ENCODE measurements at places on chromosomes 5 and 9.

- DNase-seq = no peak
Measured at GRCh38 chr9:87386490-87387025, 111.1 kb upstream of the DAPK1 start.

DNA sequence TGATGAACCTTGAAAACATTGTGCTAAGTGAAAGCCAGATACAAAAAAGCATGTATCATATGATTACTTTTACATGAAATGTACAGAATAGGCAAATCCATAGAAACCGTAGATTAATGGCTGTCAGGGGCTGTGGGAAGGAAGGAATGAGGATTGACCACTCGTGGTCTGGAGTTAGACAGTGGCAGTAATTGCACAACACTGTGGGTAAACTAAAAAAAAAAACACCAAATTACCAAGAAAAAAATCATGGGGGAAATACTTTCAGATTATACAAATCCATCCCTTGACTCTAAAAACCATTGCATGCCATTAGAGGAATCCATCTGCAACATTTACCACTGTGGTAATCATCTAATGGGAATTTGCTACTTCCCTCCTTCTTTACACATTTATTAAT lies 140.0 kb downstream of the SIL1 start:
- no peak for DNase-seq

DNA sequence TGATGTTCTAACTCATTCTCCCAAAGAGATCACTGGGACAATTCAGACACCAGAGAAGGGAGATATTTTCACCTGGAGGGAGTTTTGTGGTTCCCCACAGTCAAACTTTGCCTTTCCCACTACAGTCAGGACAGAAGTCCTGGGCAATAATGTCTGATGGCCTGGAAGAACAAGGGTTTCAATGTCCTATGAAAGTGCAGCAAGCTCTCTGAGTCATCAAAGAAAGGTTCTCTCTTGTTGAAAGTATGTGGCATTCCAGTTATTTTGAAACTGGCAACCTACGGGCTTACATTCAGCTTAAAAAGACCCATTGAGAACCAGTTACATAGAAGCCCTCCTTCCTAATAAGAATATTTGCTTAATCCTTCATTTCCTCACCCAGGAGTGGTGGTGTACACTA lies 103.9 kb downstream of the INSYN2B start:
- DNase-seq = no peak

- DNase-seq = no peak
Measured at GRCh38 chr9:127557466-127557869, 54.6 kb upstream of the STXBP1 start.

- no peak for DNase-seq
Measured at GRCh38 chr5:143398451-143399237, 4.8 kb downstream of the NR3C1 start.

- no peak for DNase-seq
Measured at GRCh38 chr5:68720884-68721610, 372.8 kb upstream of the SLC30A5 start.

DNA sequence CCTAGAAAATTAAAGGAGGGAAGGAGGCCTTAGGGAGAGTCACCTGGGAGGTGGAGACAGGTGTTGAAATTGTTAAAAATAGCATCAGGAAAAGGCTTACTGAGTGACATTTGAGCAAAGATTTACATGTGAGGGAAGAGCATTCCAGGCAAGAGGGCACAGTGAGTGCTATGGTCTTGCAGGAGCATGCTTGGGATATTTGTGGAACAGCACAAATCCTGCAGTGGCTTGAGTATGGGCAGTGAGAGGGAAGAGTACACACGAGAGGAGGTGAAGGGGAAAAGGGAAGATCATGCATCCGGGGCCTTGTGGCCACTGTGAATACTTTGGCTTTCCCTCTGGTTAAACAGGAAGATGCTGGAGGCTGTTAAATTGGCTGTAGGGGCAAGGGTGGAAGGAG lies 36.6 kb downstream of the ACER2 start:
- no peak for DNase-seq

GRCh38 chr9:118533850-118534249 lies 829.6 kb downstream of the TLR4 start:
- no peak for DNase-seq

DNA sequence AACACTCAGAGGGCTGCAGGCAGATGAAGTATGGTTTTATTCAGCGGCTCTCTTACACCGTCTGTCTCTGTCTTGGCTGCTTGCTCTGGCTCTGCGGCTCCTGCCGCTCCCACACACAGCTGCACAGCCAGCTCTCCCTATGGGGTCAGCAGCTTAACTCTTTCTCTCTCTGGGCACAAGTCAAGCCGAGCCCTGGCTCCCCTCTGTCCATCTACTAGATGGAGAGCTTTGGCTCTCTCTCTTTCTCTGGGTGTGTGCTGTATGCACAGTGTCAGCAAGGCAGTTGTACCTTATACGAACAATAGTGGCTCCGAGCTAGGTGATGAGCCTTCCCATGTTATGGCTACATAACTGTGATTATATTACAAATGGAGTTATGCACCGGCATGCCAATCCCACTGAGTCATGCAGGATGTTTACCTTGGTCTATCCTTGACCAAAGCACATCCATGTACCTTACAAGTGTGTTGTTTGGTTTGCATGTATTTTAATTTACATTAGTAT lies 19.3 kb upstream of the PPP2CA start:
- no peak for DNase-seq

DNA sequence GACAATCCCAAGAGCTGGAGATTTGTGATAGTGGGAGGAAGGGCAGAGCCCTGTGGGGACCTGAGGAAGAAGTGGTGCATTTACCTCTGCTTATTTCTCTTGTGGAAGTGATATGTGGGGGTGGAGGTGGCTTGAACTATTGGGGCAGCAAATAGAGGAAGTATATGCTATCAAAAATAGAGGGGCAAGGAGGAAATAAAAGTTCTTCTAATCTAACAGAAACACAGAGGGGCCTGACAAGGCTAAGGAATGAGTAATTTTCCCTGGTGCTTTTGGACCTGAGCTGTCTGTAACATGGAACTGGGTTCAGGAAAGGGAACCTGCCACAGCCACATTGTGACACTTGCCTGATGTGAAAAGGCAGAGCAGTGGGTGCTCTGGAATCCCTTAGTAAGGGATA lies 378.6 kb upstream of the KLF4 start:
- DNase-seq = no peak

GRCh38 chr5:149504677-149505076 lies 46.6 kb downstream of the CSNK1A1 start:
- DNase-seq = no peak
